SIG-M5 (cell line): ENCODE measurements at places on chromosomes 6 and 20.

- DNase-seq: no peak
Measured at GRCh38 chr6:137973201-137973600, 106.1 kb downstream of the TNFAIP3 start.

GRCh38 chr6:137543114-137543513, 48.9 kb upstream of the OLIG3 start:
- DNase-seq: no peak

GRCh38 chr20:33810885-33811775, at the start of gene CHMP4B:
CHMP4B (plus strand) TSS chr20:33811348; CDS start chr20:33811469, 121 bp downstream.
- peak; percentile 94 for DNase-seq

- no peak for DNase-seq
Measured at GRCh38 chr6:130324657-130325056, 41.2 kb upstream of the TMEM200A start.
